ENCODE measurements at places on chromosomes 3 and 15.

DNA sequence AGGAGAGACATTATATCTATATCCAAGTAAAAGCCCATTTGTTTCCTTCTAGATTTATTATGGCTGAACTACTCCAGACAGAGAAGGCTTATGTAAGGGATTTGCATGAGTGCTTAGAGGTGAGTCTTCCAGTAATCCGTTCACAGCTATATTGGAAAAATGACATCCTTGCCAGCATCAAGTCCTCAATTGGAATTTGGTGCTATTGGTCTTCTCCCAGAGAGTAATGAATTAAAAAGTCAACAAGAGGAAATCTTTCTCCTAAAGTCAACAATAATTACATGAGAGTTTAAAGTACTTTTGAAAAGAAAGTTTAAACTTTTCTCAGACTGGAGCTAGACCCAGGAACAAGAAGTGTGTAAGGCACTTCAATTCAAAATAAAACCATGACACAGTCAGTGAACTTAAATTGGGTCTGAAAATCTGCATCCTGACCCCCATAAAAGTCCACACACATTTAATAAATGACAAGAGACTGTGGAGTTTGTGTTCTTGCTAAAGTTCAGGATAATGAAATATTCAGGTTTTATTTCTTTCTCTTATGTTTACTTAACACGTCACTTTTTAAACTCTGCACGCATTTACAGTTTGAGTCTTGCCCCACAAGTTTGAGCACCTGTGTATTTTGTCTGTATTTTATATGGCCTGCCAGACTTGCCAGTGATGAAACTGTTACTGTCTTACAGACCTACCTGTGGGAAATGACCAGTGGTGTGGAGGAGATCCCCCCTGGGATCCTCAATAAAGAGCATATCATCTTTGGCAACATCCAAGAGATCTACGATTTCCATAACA, 268.2 kb upstream of the UMPS start:
- H3K4me1 ChIP-seq = no peaks in the 10 kb centered on the region
- no peaks in the 10 kb centered on the region for H3K27me3 ChIP-seq
- DNase-seq = no peak
- H3K4me3 ChIP-seq = no peak overlapping the region

GRCh38 chr3:12590096-12590495, 33.2 kb downstream of the MKRN2 start:
- H3K27me3 ChIP-seq = no peaks in the 10 kb centered on the region
- no peak overlapping the region for H3K4me3 ChIP-seq
- no peak for DNase-seq
- no peaks in the 10 kb centered on the region for H3K4me1 ChIP-seq

DNA sequence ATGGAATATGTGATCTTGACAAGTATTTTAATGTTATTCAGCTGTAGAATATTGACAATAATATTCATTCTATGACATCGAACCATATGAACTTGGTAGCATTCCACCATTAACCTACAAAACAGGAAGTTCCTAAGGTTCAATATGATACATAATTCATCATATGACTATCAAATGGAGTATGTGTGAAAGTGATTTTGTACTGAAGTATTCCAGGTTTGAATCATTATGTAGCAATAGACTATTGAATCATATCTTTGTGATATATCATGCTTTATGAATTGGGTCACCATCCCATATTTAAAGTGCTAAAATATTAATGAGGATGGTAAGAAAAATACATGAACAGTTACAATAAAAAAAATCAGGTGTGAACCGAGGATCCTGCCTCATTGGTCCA, 95.1 kb downstream of the TP63 start:
- H3K36me3 ChIP-seq = no peaks in the 10 kb centered on the region
- H3K27me3 ChIP-seq = no peaks in the 10 kb centered on the region
- H3K4me1 ChIP-seq = no peaks in the 10 kb centered on the region
- H3K27ac ChIP-seq = no peak overlapping the region
- no peak overlapping the region for H3K4me3 ChIP-seq

- H3K36me3 ChIP-seq = no peaks in the 10 kb centered on the region
- H3K27ac ChIP-seq = no peak overlapping the region
- H3K4me3 ChIP-seq = no peak overlapping the region
- no peaks in the 10 kb centered on the region for H3K27me3 ChIP-seq
- no peak for DNase-seq
Observed at GRCh38 chr3:172542999-172543398, 19.8 kb upstream of the TNFSF10 start.

DNA sequence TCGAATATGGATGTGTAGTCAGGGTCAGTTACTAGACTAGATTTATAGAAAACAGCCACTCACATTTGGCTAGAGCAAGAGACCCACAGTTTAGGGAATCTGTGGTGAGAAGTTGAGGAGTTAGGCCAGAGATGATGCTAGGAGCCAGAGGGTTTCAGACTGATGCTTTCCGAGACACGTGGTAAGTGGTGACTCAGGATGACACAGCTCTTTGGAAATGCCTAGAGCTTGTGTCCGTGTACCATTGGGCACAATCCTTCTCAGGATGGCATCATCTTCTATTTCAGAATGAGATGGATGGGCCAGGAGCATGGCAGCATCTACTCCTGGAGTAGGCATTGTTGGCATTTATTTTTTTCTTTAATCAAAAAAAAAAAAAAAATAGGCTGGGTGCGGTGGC, 28.5 kb downstream of the PTPRG start:
- H3K4me3 ChIP-seq = no peak overlapping the region
- H3K4me1 ChIP-seq = peaks cover 36% of the 10 kb centered on the region
- DNase-seq = no peak
- H3K27me3 ChIP-seq = no peaks in the 10 kb centered on the region
- H3K27ac ChIP-seq = no peak overlapping the region

- H3K36me3 ChIP-seq = no peaks in the 10 kb centered on the region
- H3K27ac ChIP-seq = no peak overlapping the region
- no peak for DNase-seq
- H3K4me3 ChIP-seq = no peak overlapping the region
Observed at GRCh38 chr3:81270603-81271379, 490.7 kb downstream of the GBE1 start.

DNA sequence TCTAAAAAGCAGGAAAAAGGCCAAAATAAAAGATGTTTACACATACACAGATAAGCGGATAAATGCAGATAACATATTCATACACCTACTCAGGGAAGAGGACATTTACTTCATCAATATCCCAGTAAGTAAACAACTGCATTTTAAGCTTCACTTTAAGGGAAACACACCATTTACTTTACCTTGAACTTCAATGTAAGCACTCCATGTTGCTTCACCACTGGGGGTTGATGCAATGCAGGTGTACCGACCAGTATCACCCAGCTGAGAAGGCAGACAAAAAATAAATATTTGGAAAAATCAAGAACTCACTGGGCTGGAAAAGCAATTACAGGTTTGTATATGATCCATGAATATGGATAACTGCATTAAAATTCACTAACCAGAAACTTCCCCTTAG, 1099.5 kb downstream of the ROBO1 start:
- no peaks in the 10 kb centered on the region for H3K4me1 ChIP-seq
- no peaks in the 10 kb centered on the region for H3K36me3 ChIP-seq
- no peaks in the 10 kb centered on the region for H3K27me3 ChIP-seq
- no peak for DNase-seq

GRCh38 chr3:172133838-172134237, 94.5 kb downstream of the FNDC3B start:
- H3K36me3 ChIP-seq = no peaks in the 10 kb centered on the region
- no peaks in the 10 kb centered on the region for H3K4me1 ChIP-seq
- peak overlapping the region; percentile 32 for H3K27ac ChIP-seq
- H3K27me3 ChIP-seq = no peaks in the 10 kb centered on the region
- no peak overlapping the region for H3K4me3 ChIP-seq

DNA sequence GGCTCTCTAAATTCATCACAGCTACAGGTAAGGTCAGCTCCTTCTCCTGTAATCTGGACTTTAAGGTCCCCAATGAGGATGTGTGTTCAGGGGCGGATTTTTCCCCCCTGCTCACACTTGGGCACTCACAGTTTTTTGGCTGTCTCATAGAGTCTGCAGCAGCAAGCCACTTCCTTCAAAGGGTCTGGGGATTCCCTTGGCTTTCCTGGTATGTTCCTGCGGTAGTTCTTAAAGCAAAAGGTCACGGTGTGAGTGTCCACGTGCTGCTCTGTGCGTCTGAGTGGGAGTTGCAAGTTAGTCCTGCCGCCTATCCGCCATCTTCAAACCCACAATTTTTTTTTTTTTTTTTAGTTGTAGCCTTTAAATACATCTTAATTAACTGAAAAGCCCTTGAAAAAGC, 15.4 kb upstream of the CFAP20DC start:
- no peaks in the 10 kb centered on the region for H3K4me1 ChIP-seq
- H3K4me3 ChIP-seq = no peak overlapping the region
- no peak for DNase-seq
- no peak overlapping the region for H3K27ac ChIP-seq

DNA sequence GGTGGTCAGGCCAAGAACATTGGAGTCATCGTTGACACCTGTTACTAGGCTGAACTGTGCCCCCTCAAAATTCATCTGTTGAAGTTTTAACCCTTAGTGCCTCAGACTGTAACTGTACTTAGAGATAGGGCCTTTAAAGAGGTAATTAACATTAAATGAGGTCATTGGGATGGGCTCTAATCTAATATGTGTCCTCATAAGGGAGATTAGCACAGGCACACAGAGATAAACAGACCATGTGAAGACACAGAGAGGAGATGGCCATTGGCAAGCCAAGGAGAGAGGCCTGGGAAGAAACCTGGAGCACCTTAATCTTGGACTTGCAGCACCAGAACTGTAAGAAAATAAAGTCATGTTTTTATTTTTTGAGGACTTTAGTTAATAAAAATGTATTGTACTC, 59.6 kb downstream of the PLCL2 start:
- no peak overlapping the region for H3K4me3 ChIP-seq
- H3K36me3 ChIP-seq = no peaks in the 10 kb centered on the region
- DNase-seq = no peak
- H3K27me3 ChIP-seq = no peaks in the 10 kb centered on the region
- no peaks in the 10 kb centered on the region for H3K4me1 ChIP-seq

GRCh38 chr3:12954891-12955650, 113.7 kb upstream of the RPL32 start:
- H3K27me3 ChIP-seq = no peaks in the 10 kb centered on the region
- H3K27ac ChIP-seq = peak overlapping the region; percentile 78
- no peaks in the 10 kb centered on the region for H3K36me3 ChIP-seq
- H3K4me3 ChIP-seq = no peak overlapping the region
- H3K4me1 ChIP-seq = peaks cover 56% of the 10 kb centered on the region

DNA sequence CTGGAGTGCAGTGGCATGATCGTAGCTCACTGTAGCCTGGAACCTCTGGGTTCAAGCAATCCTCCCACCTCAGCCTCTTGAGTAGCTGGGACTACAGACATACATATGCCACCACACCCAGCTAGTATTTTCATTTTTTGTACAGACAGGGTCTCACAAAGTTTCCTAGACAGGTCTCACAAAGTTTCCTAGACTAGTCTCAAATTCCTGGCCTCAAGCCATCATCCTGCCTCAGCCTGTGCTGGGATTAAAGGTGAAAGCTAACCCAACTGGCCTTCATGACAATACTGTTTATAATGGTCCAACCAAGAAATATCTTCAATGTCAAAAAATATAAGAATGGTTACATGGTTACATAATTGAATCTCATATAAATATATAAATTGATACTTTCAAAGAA, 24.0 kb downstream of the GPR176 start:
- no peaks in the 10 kb centered on the region for H3K36me3 ChIP-seq
- no peaks in the 10 kb centered on the region for H3K27me3 ChIP-seq
- H3K4me1 ChIP-seq = no peaks in the 10 kb centered on the region
- H3K4me3 ChIP-seq = no peak overlapping the region
- no peak overlapping the region for H3K27ac ChIP-seq

DNA sequence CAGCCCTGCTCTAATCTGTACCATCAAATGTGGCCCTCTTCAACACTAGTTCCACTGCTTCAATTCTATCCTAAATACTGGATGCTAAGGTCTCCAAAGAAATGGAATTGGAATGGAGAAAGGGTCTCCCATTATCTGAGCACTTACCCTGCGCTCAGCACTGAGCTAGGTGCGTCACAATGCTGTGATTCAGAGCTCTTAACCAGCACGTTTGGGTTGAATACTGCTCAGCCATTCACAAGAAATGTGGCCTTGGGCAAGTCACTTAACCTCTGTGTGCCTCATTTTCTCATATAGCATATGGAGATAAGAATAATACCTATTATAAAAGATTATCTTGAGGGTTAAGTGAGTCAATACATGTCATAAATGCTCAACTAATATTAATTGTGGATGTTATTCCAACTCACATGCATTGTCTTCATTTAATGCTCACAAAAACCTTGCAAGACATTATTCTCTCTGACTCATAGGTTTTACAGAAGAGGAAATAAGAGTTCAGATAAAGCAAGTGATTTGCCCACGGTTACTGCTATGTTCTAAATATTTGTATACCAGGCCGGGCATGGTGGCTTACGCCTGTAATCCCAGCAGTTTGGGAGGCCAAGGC, 27.4 kb upstream of the SRGAP3 start:
- no peak overlapping the region for H3K27ac ChIP-seq
- H3K27me3 ChIP-seq = no peaks in the 10 kb centered on the region
- no peaks in the 10 kb centered on the region for H3K4me1 ChIP-seq
- no peak for DNase-seq
- no peak overlapping the region for H3K4me3 ChIP-seq

DNA sequence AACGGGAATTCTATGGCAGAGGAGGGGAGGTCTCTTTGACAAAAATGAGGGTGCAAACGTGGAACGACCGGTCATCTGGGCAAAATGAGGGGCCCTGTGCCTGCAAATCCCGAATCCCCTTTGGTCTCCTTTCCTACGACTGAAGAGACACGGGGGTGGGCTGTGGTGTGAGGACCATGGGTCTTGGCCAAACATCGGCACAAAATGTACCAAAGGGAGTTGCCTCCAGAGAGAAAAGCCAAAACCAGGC, 498 bp downstream of the ZNF280D start:
- no peaks in the 10 kb centered on the region for H3K27me3 ChIP-seq
- peak overlapping the region; percentile 99 for H3K27ac ChIP-seq
- no peaks in the 10 kb centered on the region for H3K36me3 ChIP-seq
- peak overlapping the region; percentile 90 for H3K4me3 ChIP-seq

GRCh38 chr3:13060341-13060910, 12.8 kb downstream of the IQSEC1 start:
- no peaks in the 10 kb centered on the region for H3K27me3 ChIP-seq
- no peaks in the 10 kb centered on the region for H3K4me1 ChIP-seq
- H3K27ac ChIP-seq = no peak overlapping the region
- H3K4me3 ChIP-seq = no peak overlapping the region
- no peak for DNase-seq
- H3K36me3 ChIP-seq = no peaks in the 10 kb centered on the region

GRCh38 chr15:45347033-45347432, 31.3 kb downstream of the GATM start:
- no peaks in the 10 kb centered on the region for H3K27me3 ChIP-seq
- no peaks in the 10 kb centered on the region for H3K36me3 ChIP-seq
- no peak overlapping the region for H3K4me3 ChIP-seq
- H3K4me1 ChIP-seq = peaks cover 3% of the 10 kb centered on the region
- no peak overlapping the region for H3K27ac ChIP-seq
- DNase-seq = no peak

DNA sequence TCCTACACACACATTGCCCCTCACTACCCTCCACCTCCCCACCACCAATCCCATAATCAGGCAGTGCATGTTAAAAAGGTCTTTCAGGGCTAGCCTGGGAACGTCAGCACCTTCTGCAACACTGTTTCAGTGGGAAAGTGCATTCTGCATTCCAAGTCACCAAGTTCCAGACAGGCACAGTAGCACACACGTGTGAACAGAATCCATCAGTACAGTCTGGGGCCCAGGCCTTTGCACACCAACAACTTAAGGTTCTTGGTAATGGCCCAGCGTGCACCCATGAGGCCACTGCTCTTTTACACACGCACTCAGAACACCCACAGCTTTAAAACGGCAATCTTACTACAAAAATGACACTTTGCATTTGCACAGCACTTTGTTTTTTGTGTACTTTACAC, 1.2 kb downstream of the ANXA2 start:
- H3K36me3 ChIP-seq = no peaks in the 10 kb centered on the region
- H3K27ac ChIP-seq = peak overlapping the region; percentile 95
- no peaks in the 10 kb centered on the region for H3K27me3 ChIP-seq
- peak overlapping the region; percentile 97 for H3K4me3 ChIP-seq
- no peak for DNase-seq
